ENCODE measurements at places on chromosomes 4 and X. TPM values are rescaled to one million over a fixed set of nuclear protein-coding genes. Genes with fewer than 3 reads are reported as not detected.
A peak's percentile ranks its signal among the peaks of the same experiment; 100 is the strongest.

DNA sequence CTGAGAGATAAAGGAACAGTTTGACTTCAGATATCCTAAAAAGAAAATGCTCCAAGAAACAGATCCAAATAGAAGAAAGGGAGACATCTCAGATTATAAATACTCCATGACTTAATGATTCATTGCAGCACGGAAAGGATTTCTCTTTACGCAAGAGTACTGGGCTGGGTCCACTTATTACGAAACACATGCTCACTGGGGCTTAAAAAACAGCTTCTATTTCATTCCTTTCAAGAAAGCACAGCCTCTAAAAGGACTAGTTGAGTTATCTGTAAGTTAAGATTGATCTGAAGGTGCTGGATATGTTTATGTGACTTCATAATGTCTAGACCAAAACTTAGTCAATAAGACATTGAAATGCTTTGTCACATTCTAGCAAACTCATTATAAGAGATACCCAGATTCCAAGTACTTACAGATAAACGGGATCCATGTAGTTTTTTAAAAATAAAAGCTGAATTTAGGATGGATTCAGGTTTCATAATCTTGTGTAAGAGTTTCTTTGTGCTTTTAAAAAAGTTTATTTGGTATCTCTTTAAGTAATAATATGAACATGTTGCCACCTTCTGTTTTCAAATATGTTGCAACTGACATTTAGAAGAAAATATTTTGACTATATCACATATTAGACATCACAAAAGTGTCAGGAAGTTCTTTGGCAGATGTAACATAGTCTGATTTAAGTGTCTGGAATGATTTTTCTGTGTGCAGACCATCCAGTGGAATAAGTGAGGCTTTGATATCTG lies 109.5 kb upstream of the MYOZ2 start:
- DNase-seq = no peak

DNA sequence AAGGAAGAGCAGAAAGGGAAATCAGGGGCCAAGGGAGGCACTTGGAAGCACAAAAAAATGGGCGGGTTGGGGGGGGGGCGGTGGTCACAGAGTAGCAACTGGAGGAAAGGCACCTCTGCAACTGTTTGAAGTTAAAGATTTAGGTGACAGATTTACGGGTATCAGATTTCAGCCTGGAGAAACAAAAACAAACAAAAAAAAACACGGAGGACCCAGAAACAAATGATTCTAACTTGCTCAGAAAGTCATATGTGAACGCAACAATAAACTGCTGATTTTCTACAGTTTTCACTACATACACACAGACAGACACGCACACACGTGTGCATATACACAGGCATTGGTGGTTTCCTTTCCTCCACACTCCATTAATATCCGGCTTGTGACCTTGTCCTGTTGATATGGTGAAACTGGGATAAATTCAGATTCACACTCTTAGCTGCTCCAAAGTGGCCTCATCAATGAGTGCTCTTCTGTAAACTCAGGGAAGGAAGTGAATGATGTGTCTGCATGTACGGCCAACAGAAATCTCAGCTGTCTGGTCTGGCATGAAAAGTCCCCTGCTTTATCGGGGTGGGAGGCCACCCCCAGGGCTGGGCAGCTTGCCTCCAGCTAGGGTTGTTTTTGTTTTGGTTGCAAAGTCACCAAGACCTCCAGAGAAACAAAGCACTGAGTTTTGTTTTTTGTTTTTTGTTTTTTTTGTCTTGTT lies 54.3 kb downstream of the CHST7 start:
- DNase-seq = no peak

GRCh38 chr4:16289897-16290554 lies 63.8 kb upstream of the TAPT1 start:
- no peak for DNase-seq

DNA sequence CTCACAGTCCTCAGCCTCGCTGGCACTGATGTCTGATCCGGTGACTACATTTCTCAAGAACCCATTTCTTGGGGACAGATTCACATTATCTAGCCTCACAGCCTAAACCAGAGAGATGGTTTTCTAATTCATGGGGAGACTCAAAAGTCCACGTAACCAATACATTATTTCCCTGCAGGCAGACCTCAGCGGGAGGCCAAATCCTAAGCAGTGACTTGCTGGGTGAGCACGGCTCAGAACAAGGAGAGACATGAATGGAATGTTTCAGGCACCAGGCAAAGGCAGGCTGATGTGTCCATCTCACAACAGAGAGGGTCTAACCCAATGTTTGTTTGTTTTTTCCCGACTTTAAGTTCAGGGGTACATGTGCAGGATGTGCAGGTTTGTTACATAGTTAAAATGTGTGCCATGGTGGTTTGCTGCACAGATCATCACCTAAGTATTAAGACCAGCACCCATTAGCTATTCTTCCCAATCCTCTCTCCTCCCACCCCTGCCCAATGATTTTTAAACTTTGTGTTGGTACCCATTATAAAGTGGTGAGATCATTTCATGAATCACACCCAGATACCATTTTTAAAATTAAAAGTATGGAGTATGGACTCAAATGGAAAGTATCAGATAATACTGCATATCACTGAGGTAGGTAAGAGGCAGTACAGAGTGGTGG lies 53.3 kb downstream of the SCD5 start:
- DNase-seq = no peak

DNA sequence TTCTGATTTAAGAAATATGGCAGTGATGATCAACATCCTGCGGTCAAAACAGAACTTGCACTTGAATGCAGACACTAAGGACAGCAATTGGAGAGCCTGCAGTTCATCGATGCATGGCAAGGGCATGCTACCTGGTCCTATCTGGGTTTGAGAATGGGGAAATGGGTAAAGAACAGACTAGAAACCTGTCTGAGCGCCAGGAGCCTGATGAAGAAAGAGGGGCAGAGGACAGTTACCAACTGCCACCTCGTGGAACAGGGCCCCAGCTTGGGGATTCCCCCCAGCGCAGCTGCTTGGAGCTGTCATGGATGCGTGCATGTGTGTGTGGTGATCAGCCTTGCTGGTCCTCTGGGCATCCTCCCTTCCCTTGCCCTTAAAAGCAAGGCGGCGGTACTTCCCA lies 30.2 kb upstream of the NKRF start:
- no peak for DNase-seq

DNA sequence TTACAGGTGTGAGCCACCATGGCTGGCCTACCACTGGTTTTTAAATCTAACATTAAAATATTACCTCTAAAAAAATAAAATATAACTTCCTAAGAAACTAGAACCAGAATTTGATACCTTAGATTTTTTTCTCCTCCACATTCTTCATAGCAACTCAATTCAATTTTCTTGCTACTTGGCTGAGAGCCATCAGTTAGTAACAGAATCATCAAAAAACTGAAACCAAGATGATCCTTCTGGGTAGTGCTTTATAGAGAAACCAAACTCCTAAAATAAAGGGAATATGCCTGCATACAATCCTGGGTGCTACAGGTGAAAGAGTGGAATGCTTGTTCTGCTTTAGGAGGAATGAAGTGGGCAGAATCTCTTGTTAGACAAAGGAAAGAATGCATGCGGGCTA lies 64.4 kb downstream of the RPS3A start:
- DNase-seq = no peak

DNA sequence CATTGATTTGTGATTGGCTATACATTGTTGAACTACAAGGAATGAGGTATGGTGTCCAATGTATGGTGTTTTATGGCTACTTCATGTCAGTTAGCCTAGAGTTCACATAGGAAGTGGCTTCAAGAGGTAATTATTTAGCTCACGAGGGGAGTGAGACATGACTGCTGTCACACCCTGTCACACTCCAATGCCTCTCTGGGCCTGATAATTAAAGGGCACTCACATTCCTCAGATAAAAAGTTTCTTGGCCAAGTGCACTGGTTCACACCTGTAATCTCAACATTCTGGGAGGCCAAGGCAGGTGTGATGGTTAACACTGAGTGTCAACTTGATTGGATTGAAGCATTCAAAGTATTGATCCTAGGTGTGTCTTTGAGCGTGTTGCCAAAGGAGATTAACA lies 65.0 kb upstream of the DDX60 start:
- DNase-seq = no peak

DNA sequence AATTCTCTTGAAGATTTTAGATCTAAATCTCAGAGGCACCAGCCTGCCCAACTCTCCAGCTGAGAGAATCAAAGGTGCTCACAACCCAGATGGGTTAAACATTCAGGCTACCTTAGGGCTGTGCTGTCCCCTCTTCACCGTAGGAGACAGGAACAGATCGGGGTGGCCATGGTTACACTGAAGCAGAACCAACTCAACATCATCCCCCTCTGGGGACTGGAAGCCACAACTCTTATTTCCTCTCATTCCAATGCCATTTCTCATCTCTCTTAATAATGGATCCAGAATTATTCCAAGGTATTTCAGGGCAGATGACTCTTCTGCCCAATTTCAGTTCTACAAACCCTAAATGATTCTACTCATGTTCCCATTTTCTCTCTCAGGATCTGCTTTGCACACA lies 109.7 kb downstream of the NKX6-1 start:
- DNase-seq = no peak

DNA sequence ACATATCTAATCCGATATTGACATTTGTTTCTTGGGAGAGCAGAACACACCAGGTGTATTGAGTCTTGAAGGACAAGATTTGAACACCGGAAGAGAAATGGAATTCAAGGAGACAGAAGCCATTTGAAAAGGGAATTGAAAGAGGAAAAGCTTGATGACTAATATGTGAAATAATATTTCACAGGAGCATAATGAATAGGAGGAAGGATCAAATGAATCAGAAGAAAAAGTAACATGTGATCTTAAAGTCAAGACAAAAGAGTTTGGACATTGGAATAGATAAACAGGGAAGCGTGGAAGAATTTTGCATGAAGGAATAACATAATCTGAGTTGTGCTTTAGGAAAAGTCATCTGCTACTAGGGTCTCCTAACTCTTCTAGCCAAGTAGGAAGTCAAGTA lies 145.5 kb upstream of the PDHA2 start:
- DNase-seq = no peak

DNA sequence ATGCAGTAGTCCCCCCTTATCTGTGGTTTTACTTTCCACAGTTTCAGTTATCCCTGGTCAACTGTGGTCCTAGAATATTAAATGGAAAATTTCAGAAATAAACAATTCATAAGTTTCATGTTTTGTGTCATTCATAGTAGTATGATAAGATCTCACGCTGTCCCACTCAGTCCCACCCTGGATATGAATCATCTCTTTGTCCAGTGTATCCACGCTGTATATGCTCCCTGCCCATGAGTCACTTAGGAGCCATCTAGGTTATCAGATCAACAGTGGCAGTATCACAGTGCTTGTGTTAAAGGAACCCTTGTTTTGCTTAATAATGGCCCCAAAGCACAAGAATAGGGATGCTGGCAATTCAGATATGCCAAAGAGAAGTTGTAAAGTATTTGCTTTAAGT lies 16.2 kb upstream of the SYTL4 start:
- DNase-seq = no peak

DNA sequence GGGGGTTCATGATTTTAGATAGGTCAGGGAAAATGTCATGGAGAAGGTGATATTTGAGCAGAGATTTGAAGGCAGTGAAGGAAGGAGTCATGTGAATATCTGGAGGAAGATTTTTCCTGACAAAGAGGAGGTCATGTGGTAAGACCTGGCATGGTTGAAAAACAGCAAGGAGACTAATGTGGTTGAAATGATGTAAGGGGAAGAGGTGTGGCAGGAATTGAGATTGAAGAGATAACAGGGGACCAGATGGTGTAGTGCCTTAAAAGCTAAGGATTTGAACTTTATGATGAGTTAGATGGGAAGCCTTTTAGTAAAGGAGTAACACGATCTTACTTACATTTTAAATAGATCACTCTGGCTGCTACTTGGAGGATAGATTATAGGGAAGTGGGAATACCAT lies 210.9 kb downstream of the RTL9 start:
- no peak for DNase-seq

- DNase-seq = no peak
Measured at GRCh38 chr4:5852523-5853202, 40.2 kb downstream of the CRMP1 start.

DNA sequence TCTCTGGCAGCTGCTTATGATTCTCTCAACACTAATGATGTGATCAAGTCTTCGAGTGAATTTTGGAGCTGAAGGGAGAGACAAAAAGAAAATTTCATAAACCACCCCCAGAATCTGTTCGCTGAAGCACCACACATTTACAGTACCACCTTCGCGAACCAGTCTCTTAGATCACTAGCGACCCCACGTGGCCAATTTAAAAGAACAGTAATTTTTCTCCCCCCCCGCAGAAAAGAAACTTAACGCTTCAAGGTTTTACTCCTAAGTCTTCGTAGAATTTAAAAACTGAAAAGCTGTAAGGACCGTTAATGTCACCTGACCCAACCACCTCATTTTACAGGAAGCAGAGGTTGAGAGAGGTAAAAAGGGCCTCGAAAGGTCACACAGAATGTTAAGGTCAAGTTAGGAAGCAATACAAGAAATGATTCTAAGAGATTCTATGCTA lies 187.5 kb downstream of the QDPR start:
- peak; percentile 60 for DNase-seq

- no peak for DNase-seq
Measured at GRCh38 chrX:109774136-109774535, 41.1 kb upstream of the ACSL4 start.

DNA sequence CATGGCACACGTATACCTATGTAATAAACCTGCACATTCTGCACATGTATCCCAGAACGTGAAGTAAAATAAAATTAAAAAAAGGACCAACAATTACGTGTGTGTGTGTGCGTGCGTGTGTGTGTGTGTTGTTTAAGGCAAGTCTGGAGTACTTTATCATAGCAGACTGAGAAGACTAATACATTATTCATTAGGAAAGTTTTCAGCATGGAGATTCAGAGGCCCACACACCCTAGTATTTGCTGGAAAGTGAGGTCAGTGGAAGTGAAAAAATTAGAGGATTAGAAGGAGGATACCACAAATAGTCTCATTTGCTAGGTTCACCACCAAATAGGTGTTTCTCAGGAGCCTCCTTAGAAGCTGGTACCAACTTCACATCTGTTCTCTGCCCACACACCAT lies 457.1 kb upstream of the CPEB2 start:
- DNase-seq = no peak

GRCh38 chrX:123486297-123486696 lies 246.6 kb downstream of the THOC2 start:
- no peak for DNase-seq

Gene DUSP21
- not detected for total RNA-seq

Gene TCEANC
- 2.2 TPM for total RNA-seq

Gene BMX
- total RNA-seq = not detected

Gene PAGE1
- total RNA-seq = not detected

Gene TCEAL7
- not detected for total RNA-seq

Gene TMEM156
- total RNA-seq = 4.1 TPM

Gene GLRB
- total RNA-seq = not detected
